ENCODE measurements at places on chromosomes 6 and 20.

DNA sequence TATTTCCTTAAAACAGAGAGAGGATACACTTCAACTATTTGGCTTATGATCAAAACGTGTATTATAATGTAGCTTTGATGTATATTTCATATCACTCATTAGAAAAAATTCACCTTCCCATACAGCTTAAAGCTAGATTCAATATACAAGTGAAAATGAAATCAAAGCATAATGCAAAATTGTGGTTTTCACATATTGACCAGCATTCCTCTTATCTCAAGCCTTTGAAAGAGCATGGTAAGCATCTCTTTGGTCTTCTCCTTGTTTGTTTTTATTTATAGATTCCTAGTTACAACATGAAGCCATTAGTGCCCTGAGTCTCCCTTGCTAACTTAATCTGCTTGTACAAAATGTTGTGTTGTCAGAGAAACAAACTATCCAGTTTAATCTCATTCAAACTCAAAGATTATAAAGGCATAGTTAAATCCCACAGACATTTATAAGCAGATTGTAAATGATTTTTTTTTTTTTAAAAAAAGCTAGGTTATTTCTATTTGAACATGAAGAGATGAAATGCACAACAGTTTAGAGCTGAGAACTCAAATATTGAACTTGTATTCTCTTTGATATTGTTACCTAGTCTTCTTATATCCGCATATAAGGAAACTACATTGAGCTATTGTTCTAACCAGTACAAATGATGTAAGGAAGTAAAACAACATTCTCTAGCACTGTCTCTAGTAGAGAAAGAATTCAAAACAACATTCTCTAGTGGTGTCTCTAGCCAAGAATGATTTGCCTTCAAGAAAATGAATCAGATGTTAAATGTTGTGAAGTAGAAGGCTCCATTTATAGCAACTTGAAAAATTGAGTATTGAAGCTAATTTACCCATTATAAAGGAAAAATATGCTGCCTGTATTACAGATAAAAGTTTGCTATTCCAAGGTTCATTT is 31.2 kb upstream of the SMIM28 start:
- no peak for DNase-seq

DNA sequence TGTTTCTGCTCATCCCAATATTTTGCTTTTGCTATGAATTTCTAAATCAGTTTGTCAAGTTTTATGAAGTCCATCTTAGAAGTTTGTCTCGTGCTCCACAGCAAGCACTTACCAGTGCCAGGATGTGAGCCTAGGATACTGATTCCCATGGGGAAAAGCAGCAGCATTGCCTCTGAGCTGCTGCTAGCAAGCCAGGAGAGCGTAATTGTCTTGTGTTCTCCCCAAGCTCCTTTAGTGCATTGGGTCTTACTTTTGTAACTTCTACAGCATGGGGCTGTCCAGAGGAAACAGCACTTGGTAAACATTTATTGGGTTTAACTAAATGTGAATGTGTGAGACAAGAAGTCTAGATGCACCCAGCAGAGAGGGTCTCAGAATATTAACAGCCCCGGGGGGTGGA is 76.1 kb downstream of the RNF182 start:
- no peak for DNase-seq

- DNase-seq: no peak
Measured at GRCh38 chr6:78308025-78308424, 559.3 kb upstream of the IRAK1BP1 start.

DNA sequence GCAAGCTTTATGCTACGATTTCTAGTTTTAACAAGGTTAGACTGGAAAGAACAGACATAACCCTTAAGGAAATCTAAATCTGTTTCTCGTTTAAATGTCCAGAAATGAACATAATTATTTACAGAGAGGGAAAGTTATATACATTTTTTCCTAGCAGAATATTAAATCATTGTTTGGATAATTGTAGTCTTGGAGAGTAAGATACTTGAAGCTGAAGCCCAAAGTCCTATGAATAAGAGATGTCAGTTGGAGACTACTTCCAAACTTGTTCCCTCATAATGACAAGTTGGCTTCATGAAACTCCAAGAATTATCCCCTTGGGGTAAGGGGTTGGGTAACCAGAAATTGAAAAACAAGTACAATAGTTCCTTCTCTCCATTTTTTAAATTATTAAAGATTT is 911.1 kb upstream of the MAN1A1 start:
- no peak for DNase-seq

DNA sequence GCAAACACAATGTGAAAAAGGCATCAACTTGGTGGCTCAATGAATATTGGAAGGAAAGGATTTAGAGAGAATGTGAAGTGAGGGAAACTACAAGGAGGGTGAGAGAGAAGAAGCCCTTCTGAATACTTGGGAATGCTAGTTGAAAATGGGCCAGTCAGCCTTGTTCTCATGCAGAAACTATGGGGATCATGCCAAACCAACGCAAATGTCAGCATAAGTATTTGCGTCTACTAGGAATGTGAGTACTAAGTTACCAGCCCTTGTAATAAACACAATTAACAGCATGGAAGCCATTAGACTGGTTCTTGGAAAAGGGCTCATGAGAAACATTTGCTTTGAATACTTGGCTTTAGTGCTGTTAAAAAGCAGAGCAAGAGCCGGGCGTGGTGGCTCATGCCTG is 54.9 kb upstream of the AIG1 start:
- DNase-seq: no peak
